ENCODE measurements at places on chromosomes 13 and 19.

DNA sequence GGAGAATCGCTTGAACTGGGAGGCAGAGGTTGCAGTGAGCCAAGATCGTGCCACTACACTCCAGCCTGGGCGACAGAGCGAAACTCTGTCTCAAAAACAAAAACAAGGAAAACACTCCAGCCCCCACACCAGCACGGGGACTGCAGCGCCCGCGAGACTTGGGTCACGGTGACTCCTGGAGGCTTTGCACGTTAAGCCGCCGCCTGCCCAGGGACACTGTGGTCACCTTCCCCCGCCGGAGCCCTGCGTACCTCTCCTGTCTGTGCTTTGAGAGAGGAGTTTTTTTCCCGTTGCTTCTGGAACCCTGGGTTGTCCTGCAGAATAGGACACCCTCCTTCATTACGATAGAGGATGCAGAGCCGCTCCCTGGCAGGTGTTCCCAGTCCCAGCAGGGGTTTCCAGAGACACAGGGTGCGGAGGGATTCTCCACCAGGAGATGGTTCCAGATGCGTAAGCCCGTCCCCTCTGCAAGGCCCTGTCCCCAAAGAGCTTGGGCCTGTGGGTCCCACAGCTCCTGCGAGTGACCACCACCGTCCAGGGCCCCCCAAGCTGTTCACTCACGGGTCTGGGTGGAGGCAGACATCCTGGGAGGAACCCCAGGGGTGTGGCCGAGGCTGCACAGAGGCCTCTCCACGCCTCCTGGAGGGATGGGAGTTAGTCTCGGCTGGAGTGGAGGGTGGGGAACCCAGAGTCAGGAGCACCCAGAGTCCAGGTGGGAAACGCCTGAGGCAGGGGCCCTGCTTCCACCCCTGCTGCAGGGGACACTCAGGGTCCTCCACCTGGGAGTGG, 42.8 kb upstream of the NDUFS7 start:
- DNase-seq: no peak

DNA sequence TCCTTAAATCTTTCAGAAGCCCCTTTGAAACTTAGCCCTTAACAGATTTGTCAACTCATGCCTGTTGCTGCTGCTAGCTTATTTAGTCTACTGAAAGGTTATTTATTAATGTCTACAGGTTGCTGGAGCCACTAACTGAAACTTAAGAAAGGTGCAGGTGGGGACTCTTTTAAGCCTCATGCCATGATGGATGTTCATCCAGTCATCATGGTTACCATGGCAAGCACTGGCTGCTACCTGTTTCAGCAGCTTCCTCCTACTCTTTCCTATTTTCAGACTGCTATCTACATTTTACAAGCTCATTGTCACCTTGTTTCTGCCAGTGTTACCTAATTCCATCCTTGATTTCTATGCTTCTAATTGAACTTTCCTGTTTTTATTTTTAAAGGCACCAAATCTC, 27.1 kb downstream of the DGKH start:
- no peak for DNase-seq

- no peak for DNase-seq
These were observed 805 bp downstream of the TMEM205 start for GRCh38 chr19:11345122-11345803.

GRCh38 chr13:42769650-42770049, 11.7 kb upstream of the FAM216B start:
- DNase-seq: no peak

DNA sequence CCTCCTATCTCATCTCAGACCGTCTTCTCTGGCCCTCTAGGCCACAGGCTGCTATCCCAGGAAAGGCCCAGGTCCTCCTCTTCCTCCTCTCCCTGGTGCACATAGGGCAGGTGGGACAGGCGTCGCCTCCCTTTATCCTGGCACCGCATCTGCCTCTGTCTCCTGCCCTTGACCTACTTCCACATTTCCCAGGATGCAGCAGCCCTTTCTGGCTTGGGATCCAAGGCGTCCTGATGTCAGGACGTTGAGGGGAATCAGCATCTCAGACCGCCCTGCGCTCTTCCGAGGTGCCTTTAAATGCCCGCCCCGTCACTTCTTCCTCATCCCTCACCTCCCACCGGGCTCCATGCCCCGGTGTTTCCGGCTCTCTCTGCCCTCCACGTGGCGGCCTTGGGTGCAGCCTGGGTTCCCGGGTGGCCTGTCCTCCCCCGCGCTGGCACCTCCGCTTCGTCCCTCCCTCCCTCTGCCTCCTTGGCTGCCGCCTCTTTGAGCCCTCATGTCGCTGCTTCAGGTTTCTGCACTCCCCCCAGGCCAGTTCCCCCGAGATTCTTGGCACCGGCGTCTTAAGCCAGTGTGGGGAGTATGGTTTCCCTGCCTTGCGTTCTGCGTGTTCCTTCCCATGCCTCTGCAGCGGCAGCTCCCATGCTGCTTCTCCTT, 66.3 kb downstream of the KDM4B start:
- no peak for DNase-seq

DNA sequence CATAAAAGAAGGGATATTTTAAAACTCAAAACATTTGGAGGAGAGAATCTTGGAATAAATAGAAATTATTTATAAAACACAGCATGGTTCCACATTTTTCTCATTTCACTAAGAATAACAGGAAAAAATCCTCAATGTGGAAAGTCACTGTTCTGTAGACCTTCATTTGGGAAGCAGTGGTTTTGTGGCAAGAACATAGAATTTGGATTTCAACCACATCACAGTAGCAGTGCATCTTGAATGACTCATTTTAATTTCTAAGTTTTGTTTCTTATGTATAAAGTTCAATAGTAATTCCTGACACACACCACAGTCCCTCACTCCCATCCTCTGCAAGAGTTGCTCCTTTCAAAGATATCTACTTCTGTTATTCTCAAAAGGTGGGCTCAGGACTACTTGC, 264.0 kb downstream of the ENOX1 start:
- no peak for DNase-seq

DNA sequence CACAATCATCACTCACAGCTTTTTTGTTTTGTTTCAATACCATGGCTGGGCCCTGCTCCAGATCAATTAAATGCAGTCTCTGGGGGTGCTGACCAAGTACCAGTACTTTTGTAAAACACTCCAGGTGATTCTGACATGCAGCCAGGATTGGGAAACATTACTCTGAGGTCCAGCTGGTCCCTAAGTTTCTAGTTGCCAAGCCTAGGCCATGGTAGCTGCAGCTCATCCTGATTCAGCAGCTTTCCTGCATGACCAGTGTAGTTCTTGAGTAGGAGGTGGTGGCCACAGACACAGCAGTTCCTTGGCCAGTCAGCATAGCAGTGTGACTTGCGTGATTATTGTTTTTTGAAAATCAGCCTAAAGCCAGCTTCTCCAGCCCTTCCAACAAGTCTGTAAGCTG, 859.1 kb downstream of the DIAPH3 start:
- no peak for DNase-seq

DNA sequence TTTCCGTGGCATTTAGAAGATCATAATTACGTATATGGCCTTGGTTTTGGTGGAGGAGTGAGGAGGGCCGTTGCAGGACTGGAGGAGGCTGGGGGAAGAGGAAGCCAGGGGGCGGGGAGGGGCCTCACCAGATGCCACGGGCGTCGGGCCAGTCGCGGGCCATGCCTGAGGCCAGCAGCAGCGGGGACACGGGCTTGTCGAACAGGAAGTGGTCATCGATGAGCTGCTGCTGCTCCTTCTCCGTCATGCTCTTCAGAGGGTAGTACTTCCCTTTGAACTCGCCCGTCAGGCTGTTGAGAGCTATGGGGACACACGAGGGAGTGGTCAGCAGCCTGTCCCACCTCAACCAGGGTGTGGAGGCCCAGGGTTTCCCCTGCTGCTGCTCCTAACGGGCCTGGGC, 11.1 kb downstream of the CKM start:
- no peak for DNase-seq

DNA sequence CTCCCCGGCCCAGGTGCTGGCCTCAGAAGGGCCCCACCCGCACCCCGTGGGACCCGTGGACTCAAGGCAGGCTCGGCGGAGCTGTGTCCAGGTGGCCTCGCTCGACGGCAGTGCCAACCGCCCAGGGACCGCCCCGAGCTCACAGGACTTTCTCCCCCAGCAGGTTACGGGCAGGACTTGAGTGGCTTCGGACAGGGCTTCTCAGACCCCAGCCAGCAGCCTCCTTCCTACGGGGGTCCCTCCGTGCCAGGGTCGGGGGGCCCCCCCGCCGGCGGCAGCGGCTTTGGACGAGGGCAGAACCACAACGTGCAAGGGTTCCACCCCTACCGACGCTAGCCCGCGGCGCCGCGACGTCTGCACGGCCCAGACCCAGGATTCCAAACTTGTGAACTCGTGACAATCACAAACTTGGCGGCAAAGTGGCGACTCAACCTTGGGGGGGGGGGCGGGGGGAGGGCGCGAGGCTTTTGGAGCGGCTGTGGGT, 3.6 kb upstream of the RPS15 start:
- DNase-seq: no peak

- no peak for DNase-seq
These were observed 61.3 kb downstream of the SLITRK6 start for GRCh38 chr13:85737952-85738351.

DNA sequence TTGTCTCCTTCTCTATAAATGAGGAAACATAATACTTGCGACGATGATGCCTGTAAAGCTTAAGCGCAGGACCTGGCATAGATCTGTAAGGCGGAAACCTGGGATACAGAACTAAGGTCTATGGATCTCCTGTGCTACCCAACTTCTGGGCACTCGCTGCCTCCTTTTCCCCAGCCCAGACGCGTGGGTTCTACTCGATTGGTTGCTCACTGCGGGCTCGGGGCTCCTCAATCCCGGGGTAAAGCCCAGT, 615 bp upstream of the PSMC4 start:
- DNase-seq: no peak

- no peak for DNase-seq
These were observed 6.8 kb downstream of the KL start for GRCh38 chr13:33022986-33023385.

DNA sequence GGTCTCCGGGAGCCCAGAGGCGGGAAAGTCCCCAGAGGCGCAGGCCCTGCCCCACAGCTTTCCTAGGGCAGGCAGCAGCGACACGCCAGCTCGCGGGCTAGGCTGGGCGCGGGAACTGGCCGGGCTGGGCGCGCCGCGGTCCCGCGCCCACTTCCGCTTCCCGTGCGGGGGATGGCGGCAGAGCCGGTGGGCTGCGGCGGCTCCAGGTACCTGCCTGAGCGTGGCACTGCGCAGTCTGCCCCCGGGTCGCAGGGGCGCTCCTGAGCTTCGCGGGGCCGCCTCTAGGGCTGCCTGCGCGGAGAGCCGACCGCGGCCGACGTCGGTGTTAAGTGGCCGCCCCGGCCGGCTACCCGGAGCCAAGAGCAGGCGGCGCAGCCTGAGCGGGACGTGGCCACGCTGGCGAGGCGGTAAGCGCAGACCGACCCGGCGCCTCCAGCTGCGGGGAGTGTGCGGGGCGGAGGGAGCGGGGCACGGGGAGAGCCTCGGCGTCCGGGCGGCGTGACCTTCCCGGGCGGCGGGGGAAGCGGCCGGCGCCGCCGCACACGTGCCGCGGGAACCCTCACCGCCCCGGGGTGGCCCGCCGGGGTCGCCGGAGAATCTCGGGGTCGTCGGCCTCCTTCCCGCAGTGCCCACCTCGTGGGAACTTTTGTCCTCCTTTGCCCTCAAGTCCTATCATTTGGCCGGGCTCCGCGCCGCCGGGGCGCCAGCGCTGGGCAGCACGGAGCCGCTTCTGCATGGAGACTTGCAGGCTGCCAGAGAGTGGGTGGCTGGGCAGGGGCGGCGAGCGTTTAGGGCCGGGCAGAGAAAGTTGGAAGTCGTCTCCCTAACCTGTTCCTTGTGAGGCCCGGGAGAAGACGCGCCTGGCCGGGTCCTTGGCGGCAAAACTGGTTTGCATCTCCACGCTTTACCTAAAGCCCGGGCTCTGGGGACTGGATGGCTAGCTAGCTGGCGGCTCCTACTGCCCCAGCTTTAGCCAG, 31.4 kb upstream of the MPHOSPH8 start:
- no peak for DNase-seq

DNA sequence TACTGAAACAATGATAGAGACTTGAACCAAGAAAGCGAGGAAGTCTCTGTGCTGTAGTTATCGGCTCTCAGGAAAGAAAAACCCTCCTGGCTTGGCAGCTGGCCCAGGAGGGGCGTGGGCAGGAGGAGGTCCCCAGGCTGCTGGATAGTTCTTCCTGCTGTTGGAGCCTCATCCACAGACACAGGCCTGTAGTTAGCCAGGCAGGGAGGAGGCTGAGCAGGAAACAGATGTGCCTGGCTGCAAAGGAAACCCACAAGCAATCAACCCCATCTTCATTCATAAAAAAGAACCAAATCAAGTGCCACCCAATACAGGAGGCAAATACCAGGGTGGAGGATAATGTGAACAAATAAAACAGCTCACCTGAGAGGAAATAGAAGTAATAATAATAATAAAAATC, 86.2 kb downstream of the IRS2 start:
- no peak for DNase-seq

- no peak for DNase-seq
These were observed 11.5 kb downstream of the PLPPR3 start for GRCh38 chr19:810077-810855.

GRCh38 chr13:103815619-103816018, 749.4 kb upstream of the SLC10A2 start:
- no peak for DNase-seq

DNA sequence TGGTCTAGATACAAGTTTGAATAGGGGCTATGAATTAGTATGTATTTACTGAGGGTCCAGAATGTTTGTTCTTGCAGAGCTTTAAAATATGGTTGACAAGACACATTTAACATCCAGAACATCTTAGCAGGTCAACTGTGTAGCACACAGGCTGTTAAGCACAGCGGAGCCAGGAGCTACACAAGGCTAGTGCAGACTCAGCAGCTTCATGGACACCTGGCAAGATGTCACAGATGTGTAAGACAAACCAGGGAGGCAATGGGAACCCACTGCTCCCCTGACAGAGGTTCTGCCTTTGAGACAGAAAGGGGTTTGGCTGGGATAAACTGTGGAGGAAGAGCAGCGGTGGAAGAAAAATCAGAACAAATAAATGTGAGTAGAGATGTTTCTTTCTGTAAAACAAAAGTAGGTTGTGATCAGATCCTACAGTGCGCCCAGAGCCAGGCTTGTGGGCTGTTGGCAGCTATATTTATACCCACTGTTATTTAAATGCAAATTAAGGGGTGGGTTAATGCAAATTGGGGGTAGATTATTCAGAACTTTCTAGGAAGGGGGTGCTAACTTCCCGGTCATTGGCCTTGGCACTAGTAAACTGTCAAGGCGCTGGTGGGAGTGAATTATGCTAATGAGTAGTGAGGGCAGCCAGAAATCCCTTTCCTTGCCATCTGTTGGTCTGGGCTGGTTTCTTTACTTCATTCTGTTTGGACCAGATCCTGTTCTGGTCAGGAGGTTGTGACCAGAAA, 33.0 kb downstream of the MIPEP start:
- DNase-seq: no peak
